ENCODE measurements at places on chromosomes 11 and 22. TPM values are rescaled to one million over a fixed set of nuclear protein-coding genes. Genes with fewer than 3 reads are reported as not detected.

DNA sequence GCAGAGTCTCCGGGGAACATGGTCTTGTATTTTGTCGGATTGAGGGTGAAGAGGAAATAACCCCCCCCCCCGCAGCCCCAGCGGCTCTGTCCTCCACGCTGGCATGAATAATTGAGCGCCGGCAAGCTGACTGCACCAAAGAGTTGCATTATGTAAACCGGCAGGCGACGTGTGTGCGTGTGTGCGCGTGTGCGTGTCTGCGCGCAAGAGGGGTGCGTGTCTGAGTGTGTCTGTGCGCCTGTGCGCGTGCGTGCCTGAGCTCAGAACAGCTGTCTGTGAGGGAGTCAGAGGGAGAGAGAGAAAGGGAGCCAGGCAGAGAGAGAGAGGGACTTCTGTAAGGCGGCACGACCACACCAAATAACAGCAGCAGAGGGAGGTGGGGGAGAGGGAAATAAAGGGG, 94.4 kb downstream of the SCN3B start:
- DNase-seq, result peak; percentile 82

Gene ACR
- 0.19 TPM for polyA plus RNA-seq

GRCh38 chr11:114705280-114706024, 27.1 kb downstream of the NXPE2 start:
- peak; percentile 37 for DNase-seq

- DNase-seq, result no peak
These were observed 74.6 kb upstream of the RTL6 start for GRCh38 chr22:44572414-44573207.

DNA sequence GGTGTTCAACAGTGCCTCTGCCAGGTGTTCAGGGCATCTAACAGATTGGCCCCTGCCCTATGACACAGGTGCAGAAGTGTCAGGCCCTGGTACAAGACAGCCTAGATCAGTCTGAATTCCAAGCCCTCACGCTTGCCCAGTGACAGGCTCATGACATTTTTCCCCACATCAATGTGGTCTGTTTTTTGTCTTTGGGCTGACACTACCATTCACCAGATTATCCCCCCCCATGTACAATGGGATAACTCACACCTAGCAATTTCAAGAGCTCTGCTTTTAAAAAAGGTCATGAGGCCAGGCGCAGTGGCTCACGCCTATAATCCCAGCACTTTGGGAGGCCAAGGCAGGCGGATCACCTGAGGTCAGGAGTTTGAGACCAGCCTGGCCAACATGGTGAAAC, 155.5 kb upstream of the PITPNB start:
- no peak for DNase-seq

Gene IL18BP
- 7.2 TPM for polyA plus RNA-seq

- DNase-seq, result peak; percentile 88
These were observed 253.7 kb upstream of the POU2AF2 start for GRCh38 chr11:110991661-110992355.

- DNase-seq, result no peak
These were observed 489 bp downstream of the NUP98 start for GRCh38 chr11:3796801-3797328.

- no peak for DNase-seq
These were observed 18.6 kb downstream of the RSPH14 start for GRCh38 chr22:23122992-23123803.

GRCh38 chr11:120108154-120108784, 29.6 kb downstream of the TRIM29 start:
- peak; percentile 63 for DNase-seq

Gene SORL1
- 1.3 TPM for polyA plus RNA-seq

GRCh38 chr11:107606141-107606540, 15.2 kb downstream of the ELMOD1 start:
- DNase-seq, result no peak

GRCh38 chr11:73988227-73988626, 5.6 kb upstream of the UCP2 start:
- DNase-seq, result no peak

DNA sequence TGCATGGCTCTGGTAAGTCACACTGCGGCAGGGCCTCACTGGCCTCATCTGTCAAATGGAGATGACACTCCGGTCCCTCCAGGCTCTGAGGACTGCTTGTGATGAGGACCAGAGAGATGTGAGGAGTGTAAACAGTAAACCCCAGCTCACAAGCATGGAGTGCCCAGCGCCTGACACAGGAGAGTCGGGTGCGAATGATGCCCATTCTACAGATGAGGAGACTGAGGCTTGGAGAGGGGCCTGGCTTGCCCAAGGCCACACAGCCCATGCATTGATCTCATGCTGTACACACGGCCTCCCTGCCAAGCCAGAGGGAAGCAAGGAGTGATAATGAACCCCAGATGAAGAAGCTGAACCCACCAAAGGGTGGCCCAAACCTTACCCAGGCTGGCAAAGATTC, 37.2 kb downstream of the ELFN2 start:
- no peak for DNase-seq

Gene OR52A1
- polyA plus RNA-seq, result 0.01 TPM

- DNase-seq, result no peak
These were observed 234.0 kb downstream of the ST3GAL4 start for GRCh38 chr11:126589492-126589803.

GRCh38 chr22:20524004-20524481, 16.6 kb downstream of the MED15 start:
- DNase-seq, result no peak
